Activated T-cell treated with anti-CD3 and anti-CD28 coated beads, Interleukin-2, amount 50 U/mL, for 72 hours (primary cell): ENCODE measurements at places on chromosomes 11 and 22. TPM values are rescaled to one million over a fixed set of nuclear protein-coding genes. Genes with fewer than 3 reads are reported as not detected.

GRCh38 chr11:43116071-43116470, 195.7 kb upstream of the API5 start:
- no peak for DNase-seq

- peak; percentile 32 for DNase-seq
These were observed at the start of gene CHST1 for GRCh38 chr11:45665206-45665932. CHST1 (minus strand) TSS chr11:45665622; CDS start chr11:45650923, 14,699 bp downstream.

DNA sequence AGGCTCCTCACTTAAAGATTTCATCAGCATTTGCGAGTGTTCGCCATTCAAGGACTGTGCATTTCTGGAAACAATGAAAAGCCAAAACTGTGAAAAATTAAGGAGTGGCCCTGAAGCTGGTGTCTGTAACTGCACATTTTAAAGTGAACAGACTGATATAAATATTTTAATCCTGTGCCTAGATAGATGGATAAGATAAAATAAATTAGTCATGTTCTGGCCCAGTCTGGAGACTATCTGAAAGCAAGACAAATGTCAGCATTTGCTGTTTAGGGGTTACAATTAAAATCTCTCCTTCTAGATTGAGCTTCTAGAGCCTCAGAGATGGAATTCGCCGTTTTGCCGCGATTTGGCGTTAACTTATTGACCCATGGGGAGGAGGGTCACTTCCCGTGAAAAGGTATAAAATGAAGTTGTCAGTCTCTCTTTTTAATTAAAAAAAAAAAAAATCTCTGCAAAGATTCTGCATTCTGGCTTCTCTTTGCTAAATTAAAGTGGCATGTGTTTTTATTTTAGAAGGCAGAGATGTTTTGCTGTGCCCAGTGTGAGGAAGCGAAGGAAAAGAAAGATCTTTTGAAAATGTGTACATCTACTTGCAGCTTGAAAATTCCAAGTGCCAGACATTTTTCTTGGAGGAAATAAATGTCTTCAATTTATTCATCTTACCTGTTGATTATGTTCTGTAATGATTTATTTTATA, 79.7 kb upstream of the WNT7B start:
- no peak for DNase-seq

The RNF215 gene
- total RNA-seq = 12.4 TPM
